Activated T-helper 1 cell treated with anti-CD3 and anti-CD28 coated beads, Interleukin-12 subunit alpha, Interleukin-12 subunit beta, Interleukin-2, Interleukin-4 antibody, amounts not matched to agents 30 ng/mL and 10 ng/mL and 1 ng/mL, durations not matched to agents 14 hours and 24 hours and 36 hours (primary cell): ENCODE measurements at places on chromosomes 1 and 21. TPM values are rescaled to one million over a fixed set of nuclear protein-coding genes. Genes with fewer than 3 reads are reported as not detected.

DNA sequence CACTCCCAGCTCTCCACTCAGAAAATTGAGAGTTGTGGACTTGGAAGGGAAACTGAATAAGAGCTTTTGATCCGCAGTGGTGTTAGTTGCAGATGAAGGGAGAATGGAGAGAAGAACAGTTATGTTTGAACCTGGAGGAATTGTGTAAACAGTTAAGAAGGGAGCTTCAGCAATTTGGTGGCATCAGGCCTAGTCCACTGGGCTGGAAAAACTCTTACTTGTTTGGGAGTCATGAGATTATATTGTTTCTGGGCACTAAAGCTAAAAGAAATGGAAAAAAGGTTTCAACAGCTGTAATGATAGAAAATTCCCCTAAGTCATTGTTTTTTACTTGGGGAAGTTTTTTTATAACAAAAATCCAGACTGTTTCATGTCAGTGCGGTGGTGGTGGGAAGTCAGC, 256.1 kb upstream of the C1orf87 start:
- no peak for DNase-seq

GRCh38 chr1:163826500-163826899, 504.7 kb downstream of the NUF2 start:
- DNase-seq = no peak

- DNase-seq = no peak
These were observed 53.8 kb downstream of the PLPP3 start for GRCh38 chr1:56525489-56526041.

DNA sequence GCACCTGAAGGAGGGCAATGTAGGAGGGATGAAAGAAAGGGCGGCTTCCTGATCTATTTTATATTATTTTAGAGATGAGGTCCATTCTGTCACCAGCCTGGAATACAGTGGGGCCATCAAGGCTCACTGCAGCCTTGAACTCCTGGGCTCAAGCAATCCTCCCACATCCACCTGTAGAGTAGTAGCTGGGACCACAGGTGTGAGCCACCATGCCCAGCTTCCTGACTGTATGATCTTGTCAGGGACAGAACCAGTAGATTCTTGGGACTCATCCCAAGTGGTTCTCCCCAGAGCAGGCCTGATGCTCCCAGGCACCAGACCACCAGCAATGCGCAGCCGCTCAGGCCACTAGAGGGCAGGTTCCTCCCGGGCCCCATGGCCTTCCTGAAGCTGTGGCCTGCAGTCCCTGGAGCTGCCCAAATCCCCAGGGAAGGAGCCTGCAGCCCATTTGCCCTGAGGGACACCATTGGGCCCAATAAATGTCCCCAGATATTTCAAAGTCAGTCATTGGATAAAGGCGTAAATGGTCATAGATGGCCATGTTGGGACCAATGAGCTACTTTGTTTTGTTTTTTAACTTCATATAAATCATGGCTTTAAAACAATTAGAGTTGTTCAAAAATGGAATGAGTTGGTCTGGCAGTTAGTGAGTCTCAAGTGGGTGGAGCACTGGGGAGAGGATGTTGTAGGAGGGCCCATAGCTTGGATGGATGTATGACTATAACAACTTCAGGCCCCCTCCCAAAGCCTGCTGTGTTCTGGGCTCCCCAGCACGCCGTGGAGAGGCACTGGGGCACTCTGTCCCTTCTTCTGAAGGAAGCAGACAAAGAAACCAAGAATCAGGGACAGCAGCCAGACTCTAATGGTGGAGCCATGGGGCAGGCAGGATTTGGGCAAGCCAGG, 44.7 kb upstream of the GOLT1A start:
- DNase-seq = no peak

DNA sequence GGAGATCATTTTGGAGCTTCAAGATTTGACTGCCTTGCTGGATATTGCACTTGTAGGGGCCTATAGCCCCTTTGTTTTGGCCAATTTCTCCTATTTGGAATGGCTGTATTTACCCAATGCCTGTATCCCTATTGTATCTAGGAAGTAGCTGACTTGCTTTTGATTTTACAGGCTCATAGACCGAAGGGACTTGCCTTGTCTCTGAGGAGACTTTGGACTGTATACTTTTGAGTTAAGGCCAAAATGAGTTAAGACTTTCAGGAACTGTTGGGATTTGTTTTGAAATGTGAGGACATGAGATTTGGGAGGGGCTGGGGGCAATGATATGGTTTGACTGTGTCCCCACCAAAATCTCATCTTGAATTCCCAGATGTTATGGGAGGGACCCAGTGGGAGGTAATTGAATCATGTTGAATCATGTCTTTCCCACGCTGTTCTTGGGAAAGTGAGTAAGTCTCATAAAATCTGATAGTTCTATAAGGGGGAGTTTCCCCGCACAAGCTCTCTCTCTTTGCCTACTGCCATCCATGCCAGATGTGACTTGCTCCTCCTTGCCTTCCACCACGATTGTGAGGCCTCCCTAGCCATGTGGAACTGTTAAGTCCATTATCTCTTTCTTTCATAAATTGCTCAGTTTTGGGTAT, 276.1 kb downstream of the LMX1A start:
- DNase-seq = no peak

GRCh38 chr1:246639732-246640131, 73.5 kb downstream of the CNST start:
- DNase-seq = no peak

DNA sequence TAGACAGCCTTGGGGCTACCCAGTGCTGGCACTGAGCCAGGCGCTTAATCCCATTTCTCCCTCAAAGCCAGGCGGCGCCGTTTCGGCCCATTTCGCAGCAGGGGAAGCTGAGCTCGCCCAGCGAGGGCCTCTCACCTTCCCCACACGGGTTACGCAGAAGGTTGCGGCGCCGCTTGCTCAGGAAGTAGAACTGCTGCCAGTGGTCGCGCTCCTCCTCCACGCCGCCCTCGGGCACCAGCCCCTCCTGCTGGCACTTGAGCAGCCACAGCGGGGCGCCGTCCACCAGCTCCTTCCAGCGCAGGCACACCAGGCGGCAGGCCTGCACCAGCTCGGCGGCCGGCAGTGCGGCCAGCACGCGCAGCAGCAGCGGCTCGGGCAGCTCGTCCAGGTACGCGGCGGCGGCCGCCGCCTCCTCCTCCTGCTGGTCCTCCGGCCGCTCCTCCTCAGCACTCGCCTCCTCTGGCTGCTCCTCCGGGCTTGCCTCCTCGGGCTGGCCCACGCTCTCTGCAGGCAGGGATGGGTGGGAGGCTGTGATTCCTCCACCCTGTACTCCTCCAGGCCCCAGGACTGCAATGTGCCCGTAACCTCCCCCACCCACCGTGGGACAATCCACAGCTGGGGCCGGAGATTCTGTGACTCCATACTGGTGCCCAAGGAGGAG, 3.8 kb downstream of the FBXO2 start:
- peak; percentile 69 for DNase-seq

KCNJ6 gene
- total RNA-seq = not detected in 2 replicates

KLHDC9 gene
- total RNA-seq = not detected in 2 replicates
